Naive B cell (primary cell): ENCODE measurements at places on chromosomes 6 and 20. TPM values are rescaled to one million over a fixed set of nuclear protein-coding genes. Genes with fewer than 3 reads are reported as not detected.

The IFNGR1 gene
- 62.8 TPM for polyA plus RNA-seq

The BPIFB4 gene
- not detected for polyA plus RNA-seq

DNA sequence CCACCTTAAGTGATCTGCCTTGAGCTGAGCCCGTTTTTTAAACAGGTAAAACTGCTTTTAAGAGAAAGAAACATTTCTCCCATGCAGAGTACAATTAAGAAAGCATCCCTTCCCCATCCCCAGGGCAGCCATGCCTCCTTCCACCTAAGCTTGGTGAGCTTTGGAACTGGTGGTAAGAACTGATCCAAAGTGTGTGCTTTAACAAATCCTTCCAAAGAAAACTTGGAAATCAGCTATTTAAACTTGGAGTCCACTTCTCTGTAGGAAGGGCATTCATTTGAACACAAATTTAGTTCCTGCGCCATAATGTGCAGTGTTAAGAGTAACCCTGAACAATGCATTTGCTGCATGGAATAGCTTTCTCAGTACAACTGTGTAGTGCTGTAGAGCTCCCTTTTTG is 17.0 kb downstream of the GMDS start:
- no peak for DNase-seq

- no peak for DNase-seq
These were observed 22.3 kb downstream of the CAPN11 start for GRCh38 chr6:44180886-44181285.

DNA sequence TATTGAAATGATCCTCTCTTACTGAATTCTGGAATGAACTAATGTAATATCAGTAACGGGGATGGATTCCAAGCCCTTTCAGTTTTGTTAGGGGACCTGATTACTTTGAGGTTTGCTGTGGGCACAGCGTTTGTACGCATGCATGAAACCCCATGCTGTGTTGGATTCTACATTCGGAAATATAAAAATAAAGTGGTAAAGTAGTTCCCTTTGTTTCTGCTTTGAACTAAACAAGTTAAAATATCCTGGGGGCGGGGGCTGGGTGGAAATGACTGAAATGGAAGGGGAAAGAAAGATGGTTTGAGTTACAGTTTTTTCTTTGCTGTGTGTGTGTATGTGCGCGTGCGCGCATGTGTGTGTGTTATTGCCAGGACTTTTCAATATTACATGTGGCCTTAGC is 196.5 kb upstream of the OPRM1 start:
- no peak for DNase-seq

GRCh38 chr6:166933396-166933795 is 23.0 kb downstream of the RNASET2 start:
- no peak for DNase-seq

DNA sequence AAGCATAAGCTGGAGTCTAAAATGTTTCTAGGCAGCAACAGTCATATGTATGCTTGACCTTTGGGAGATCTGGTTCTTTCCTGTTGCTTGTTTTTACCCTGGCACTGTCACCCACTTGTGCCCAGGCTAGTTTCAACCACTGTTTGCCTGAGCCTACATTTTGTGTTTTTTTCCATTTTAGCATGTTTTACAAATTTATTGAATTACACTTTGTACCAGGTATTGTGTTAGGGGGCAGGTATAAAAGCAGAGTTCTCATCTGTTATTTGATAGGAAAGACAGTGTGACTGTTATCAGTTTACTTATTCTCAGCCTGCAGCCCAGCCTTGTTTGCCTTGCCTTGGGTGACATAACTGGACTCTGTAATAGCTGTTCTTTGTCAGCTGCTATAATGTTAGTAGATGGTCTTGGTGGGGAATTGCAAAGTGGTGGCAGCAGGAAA is 147.0 kb downstream of the CDKAL1 start:
- DNase-seq = no peak
